ENCODE measurements at places on chromosomes 6 and 20.

DNA sequence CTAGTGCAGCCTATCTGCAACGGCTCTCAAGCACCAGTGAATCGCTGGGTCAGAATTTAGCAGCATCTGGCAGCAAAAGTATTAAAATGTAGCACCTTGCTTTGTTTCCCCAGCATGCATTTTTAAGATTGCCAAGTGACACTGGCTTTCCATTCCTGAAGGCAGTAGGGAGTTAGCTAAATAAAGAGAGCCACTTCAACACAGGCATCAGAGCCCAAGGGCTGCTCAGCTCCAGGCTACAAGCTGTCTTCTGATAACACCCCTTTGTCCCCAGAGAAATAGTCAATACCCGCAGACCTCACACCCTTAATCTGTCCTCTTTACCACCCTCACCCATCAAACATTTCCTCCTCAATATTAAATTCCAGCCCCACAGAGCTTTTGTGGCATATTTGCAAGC is 19.7 kb upstream of the MDFI start:
- no peak for ATAC-seq

DNA sequence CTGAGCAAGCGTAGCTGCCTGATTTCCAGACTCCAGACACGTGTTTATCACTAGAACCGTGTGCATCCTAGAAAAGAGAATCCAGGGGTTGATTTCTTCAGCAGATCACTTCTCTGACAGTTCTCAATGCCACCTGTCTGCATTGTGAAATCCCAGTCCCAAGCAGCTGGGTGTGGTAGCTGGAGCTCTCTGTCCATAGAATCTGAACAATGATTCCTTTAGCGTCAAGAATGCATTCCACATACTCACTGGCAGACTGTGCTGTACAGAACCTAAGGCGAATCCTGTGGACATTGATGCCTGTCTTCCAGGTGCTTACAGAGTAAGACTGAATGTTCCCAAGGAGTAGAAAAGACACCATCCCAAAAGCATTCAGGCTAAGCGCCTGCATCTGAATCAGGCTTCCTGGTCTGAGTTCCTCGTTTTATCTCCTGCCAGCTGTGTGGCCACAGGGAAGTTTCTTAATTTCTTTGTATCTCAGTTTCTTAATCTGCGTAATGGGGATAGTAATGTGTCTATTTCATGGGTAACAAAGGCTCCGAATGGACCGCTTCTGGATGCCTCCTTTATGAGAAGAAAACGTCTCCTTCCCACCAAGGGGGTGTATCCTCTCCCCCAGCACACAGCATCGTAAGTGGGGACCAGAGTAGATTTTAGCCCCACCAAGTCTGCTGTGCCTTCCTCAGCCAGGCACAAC is 10.4 kb upstream of the TRAF3IP2 start:
- ATAC-seq = no peak

GRCh38 chr20:8608470-8608869 is 460.4 kb upstream of the PLCB4 start:
- ATAC-seq = no peak

GRCh38 chr6:43368259-43369160 is 937 bp downstream of the ZNF318 start:
- ATAC-seq = peak; percentile 42

- ATAC-seq = peak; percentile 4
These were observed 95.9 kb downstream of the SMOC2 start for GRCh38 chr6:168536665-168537539.

Measured in stimulated activated memory B cell treated with anti-CD40 and anti-IgM and Interleukin-4, amounts not matched to agents 10 μg/mL and 1 μg/mL and 100 μg/mL, for 72 hours (primary cell).